ENCODE measurements at places on chromosomes 13 and 19.
A peak's percentile ranks its signal among the peaks of the same experiment; 100 is the strongest.

DNA sequence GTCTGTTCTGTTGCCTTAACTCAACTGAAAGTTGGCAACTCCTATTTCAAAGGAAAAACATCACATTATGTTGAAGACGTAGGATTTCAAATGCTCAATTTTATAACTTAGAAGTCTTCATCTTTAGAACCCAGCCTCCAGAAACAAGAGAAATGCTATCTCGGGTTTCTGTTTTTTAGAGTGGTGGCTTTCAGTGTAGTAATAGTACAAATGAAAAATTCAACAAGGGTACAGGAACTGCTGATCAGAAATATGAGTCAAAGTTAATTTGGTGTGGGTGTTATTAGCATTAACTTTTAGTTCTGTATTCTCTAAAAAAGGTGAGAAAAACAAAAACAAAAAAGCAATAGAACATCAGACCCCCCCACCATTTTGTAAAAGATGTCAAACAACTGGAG is 56.6 kb upstream of the FLT1 start:
- DNase-seq, result no peak

DNA sequence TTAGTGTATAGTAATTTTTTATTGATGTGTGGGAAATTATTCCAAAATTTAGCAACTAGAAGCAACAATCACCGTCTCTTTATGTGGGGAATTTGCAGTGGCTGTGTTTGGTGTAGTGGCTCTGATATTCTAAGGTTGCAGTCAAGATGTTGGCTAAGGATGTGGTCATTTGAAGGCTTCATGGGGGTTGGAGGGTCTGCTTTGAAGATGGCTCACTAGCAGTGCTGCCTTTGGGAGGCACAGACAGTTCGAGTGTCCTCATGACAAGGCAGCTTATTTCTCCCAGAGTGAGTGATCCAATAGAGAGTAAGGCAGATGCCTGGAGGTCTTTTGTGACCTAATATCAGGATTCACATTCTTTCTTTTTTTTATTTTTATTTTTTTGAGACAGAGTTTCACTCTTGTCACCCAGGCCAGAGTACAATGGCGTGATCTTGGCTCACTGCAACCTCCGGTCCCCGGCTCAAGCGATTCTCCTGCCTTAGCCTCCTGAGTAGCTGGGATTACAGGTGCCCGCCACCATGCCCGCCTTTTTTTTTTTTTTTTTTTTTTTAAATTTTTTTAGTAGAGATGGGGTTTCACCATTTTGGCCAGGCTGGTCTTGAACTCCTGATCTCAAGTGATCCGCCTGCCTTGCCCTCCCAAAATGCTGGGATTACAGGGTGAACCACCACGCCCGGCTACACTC is 8.7 kb downstream of the GPI start:
- no peak for DNase-seq

- DNase-seq, result peak; percentile 52
Observed at GRCh38 chr13:101144808-101145419, 271.4 kb downstream of the NALCN start.

- no peak for DNase-seq
Observed at GRCh38 chr19:49422407-49423070, 702 bp downstream of the PTH2 start.

DNA sequence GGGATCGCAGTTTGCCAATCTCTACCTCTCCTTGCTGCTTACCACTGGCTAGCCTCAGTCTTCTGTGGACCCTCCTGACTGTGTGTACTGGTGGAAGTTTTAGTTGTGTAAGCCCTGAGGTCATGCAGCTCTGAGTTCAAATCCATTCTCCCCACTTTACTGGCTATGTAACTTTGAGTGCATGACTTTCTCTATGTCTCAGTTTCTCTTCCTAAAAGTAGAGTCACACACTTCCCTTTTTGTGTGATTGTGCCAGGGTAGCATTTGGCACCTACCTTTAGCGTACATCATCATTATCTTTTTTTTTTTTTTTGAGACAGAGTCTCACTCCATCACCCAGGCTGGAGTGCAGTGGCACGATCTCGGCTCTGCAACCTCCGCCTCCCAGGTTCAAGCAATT is 70.3 kb downstream of the MAP4K1 start:
- DNase-seq, result no peak

- DNase-seq, result peak; percentile 8
Observed at GRCh38 chr13:62119739-62120700, 704.4 kb upstream of the PCDH20 start.

DNA sequence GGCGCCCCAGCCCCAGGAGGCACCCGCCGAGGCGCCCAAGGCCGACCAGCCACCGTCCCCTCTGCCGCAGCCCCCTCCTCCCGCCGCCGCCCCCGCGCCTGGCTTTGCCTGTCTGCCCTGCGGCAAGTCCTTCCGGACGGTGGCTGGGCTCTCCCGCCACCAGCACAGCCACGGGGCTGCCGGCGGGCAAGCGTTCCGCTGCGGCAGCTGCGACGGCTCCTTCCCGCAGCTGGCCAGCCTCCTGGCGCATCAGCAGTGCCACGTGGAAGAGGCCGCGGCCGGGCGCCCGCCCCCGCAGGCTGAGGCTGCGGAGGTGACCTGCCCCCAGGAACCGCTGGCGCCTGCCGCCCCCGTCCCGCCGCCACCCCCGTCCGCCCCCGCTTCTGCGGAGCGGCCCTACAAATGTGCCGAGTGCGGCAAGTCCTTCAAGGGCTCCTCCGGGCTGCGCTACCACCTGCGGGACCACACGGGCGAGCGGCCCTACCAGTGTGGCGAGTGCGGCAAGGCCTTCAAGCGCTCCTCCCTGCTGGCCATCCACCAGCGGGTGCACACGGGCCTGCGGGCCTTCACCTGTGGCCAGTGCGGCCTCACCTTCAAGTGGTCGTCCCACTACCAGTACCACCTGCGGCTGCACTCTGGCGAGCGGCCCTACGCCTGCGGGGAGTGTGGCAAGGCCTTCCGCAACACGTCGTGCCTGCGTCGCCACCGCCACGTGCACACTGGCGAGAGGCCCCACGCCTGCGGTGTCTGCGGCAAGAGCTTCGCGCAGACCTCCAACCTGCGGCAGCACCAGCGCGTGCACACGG is 2.6 kb upstream of the NAT14 start:
- no peak for DNase-seq

- no peak for DNase-seq
Observed at GRCh38 chr19:772730-773436, 22.0 kb downstream of the MISP start.

GRCh38 chr13:31200637-31200971 is 829 bp downstream of the B3GLCT start:
- DNase-seq, result no peak

- no peak for DNase-seq
Observed at GRCh38 chr13:42494157-42494556, 79.8 kb upstream of the TNFSF11 start.

DNA sequence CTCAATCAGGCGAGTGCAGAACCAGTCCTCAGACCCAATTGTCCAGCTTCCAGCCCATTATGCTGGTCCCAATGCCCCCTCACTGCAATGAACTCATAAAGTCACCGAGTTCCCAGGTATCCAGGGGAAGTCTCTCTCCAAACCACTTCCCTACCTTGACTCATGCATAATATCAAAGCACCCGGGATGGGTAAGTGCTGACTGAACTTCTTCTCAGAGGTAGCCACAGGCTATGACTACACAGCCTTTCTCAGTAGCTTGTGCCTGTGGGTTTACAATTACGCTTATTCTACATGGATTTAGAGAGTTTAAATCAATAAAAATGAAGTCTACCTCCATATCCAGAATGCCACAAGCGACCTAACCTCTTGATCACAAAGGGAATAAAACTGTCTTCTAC is 1.7 kb upstream of the C13orf42 start:
- DNase-seq, result no peak

DNA sequence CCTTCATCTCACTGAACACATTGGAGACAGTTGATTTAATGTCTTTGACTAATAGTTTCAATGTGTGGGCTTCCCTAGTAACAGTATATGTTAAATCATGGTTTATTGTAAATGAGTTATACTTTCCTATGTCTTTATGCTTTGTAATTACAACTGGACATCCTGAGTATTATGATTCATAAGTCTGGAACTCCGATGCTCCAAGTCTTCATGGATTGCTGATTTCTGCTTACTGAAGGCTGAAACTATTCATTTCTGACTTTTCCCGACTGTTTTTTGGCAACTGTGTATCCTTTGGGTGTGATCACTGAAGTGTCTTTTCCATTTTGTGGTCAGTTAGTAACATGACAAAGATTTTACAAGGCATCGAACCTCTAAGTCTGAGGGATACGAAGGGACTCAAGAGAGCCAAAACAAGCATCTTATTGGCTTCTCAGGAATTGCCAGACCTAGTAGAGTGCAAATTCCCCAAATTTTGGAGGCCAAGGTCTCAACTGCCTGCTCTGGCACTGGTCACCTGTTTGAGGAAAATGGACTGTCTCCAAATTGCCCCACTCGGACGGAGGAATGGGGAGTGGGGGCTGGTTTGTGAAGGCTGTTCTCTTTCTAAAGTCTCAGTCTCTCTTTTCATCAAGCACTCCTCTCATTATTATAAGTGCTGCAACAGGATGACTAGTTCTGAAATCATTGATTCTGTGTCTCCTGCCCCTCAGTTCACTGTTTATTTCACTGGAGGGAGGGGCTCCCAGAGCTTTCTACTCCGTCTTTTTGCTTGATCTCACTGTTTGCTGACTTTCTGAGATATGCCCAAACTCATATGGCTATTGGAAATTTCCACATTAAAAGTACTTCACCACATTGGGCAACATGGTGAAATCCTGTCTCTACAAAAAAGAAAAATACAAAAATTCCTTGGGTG is 20.2 kb upstream of the CD70 start:
- DNase-seq, result peak; percentile 99

- no peak for DNase-seq
Observed at GRCh38 chr19:29524201-29524911, 1.4 kb upstream of the VSTM2B start.

DNA sequence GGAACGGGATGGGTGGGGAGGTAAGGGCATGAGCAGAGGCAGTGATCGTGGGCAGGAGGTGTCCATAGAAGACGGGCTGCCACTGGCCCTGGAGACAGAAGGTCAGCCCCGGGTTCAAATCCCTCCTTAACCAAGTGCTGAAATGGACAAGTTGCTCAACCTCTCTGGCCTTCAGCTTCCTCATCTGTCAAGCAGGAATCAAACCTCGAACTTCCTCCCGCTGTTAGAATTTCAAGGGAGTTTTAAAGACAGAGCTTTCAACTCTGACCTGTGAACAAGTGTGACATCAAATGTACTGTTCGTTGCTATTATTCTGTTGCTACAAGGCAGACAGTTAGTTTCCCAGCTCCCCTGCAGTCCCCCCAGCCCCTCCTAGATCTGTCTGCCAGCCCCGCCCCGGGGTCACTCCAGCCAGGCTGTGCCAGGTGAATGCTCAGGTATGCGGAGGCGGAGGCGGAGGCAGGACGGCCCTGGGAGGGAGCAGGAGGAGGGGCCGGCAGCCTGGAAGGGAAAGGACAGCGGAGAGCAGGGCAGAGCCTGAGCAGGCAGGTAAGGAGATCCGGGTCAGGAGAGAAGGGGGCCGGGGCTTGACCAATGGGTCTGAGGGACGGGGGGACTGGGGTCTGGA is at the start of gene EPS8L1:
Gene EPS8L1, plus strand, starts transcription at position 499 of the 628 bp plus-strand sequence. CDS start 576 bp downstream, outside the sequence.
- no peak for DNase-seq

DNA sequence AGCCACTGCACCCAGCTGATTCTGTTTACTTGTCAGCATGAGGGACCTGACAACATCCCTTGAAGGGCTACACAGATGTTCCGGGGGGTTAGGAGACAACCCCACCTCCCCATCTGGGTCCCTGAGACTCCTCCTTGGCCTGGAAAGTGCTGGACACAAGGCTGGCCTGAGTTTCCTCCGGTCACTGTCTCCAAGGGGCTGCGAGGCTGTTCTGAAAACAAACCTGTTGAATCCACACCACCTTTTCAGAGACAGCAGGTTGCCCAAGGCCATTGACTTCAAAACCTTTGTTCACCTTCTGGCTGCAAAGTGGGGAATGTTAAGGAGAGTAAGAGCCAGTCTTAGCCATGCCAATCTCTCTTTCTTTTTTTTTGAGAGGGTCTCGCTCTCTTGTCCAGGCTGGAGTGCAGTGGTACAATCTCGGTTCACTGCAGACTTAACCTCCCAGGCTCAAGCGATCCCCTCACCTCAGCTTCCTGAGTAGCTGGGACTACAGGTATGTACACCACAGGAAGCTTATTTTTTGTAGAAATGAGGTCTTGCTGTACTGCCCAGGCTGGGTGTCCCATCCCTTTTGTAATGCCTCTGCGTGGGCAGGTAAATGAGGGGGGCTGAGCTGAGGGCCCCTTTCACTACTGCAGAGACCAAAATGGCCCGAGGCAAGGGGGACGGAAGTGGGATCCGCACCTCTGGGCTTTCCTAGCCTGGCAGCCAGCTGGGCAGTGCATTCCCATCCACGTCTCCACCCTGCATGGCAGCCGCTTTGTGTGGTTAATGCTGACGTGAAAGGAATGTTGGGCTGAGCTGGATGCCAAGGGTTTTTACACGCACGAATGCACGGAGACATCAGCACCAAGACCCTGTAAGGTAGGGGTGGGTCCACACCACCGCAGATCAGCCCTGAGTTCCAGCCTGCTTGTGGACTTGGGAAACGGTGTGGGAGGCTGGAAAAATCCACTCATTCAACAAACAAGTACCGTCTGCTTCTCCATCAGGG is 1.9 kb upstream of the ZNF628 start:
- no peak for DNase-seq

GRCh38 chr19:45574526-45574925 is 10.1 kb downstream of the OPA3 start:
- DNase-seq, result no peak

DNA sequence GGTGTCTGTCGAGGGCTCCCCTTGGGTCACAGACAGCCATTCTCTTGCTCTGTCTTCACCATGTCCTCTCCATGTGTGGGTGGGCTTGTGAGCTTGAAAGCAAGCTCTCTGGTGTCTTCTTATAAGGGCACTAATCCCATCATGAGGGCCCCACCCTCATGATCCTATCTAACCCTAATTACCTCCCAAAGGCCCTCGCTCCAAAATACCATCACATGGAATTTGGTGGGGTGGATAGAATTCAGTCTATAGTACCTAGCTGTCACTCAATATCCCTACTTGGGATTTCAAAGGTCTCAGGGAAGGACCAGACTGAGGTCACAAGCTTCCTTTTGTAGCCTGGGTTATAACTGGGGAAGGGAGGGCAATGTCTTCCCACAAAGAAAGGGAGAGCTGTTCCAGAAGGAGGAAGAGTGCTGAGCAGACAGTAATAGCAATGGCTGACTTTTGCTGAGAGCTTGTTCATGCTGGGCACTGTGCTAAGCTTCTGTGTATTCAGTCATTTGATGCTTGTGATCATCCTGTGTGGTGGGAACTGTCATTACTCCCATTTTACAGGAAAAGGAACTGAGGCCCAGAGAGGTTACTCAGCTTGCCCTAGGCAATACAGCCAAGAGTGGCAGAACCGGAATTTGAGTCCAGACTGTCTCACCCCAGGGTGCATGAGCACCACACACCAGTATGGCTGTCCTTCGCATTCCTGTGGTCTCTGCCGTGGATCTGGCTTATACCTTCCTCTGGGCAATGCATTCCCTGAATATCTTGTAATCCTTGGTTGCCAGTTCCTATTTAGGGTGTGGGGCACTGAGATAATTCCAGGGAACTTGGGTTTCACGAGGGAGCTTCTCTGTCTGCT is 8.2 kb downstream of the FXYD5 start:
- peak; percentile 39 for DNase-seq

- DNase-seq, result no peak
Observed at GRCh38 chr13:35159041-35159440, 217.0 kb downstream of the NBEA start.

- DNase-seq, result peak; percentile 96
Observed at GRCh38 chr19:1177322-1178114, 3.5 kb upstream of the SBNO2 start.

Measured in fibroblast of skin of right quadriceps (primary cell).